ENCODE measurements at places on chromosomes 1 and 21.
A peak's percentile ranks its signal among the peaks of the same experiment; 100 is the strongest.

GRCh38 chr1:207903053-207903452, 7.9 kb downstream of the CD34 start:
- no peak for DNase-seq

DNA sequence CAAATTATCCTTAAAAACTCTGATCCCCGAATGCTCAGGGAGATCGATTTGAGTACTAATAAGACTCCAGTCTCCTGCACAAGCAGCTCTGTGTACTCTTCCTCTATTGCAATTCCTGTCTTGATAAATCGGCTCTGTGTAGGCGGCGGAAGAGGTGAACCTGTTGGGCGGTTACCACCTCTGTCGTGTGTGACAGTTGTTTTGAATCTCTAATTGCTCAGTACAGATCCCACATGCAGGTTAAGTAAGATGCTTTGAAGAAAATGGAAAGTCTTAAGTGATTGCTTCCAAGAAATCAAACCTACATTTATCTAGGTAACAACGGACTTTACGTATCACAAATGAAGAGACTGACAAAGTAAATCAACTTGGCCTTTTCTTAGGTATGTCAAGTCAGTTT, 35.5 kb downstream of the COA6 start:
- no peak for DNase-seq

DNA sequence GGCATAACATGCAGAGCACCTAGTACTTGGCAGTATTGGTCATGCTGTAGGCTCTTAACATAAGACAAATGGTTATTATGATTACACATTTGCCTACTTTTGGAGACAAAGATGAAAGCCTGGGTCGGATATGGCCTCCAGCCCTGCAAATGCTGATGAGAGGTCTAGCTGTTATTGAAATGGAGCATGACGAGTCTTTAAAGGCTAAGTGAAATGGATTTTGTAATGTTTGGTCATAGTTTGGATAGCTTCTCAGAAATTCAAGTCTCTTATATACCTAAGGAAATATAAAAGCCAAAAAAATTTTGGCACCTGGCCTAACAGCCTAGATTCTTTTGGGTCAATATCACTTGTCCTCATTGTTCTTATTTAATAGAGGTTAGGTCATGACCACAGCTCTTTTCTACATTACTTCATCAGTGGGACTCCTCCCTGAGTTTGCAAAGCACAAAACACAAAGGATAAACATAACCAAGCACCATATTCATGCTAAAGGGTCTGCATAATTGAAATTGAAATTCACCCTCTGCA, 69.2 kb upstream of the WLS start:
- DNase-seq, result no peak

DNA sequence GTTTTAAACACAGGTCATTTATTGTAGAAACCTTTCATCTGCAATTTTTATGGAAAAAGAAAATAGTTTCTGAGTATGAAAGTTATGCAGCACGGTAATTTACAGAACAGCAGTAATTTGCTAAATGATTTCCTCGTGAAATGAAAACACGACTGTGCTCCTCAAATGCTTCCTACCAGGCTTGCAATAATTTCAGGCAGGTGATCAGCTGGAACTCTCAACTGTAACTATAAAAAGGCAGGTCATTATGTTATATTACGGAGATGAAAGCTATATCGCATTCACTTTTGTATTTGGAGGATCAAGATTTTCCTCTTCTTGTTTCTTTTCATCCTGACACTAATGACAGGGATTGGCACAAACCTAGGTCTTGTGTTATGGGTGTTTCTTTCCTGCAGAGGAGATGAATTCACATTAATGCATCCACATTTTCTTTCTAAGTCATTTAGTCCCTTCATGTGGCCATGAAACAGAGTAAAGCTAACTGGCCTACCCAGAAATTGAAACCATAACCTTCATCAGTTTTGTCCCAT, 57.4 kb downstream of the SAMSN1 start:
- DNase-seq, result no peak

DNA sequence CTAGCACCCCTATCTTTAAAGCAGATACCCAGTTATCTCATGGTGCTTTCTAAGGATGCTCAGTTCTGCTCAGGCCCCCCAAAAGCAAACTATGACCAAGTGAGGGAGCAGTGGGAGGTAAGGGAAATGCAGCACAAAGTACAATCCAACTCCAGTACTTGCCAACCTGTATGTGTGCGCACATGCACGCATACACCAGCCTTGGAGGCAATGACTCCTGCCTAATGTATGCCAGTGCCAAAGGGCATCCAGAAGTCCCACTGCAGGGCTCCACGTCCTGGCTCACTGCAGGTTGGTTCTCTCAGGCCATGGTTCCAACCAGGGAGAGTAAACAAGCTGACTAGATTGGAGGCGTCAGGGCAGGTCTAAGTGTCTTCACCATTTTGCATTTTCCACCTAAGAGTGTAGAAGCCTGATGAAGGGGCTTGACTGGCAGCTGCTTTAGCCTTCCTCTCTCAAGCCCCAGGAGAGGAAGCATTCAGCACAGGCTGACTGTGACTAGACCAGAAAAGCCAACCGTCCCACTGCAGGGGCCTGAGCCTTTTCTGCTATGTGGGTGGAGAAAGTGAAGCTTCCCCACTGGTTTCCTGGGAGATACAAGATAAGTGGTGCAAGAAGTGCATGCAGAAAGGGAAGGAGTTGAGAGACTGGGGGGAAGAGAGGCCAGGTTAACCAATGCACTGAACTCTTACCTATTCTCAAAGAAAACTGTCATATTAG, 7.7 kb downstream of the AMIGO1 start:
- DNase-seq, result no peak

GRCh38 chr1:46612937-46613660, 3.5 kb downstream of the MOB3C start:
- DNase-seq, result no peak

GRCh38 chr1:168556647-168557046, 12.8 kb upstream of the XCL2 start:
- no peak for DNase-seq

- DNase-seq, result no peak
These were observed 143.0 kb downstream of the FMN2 start for GRCh38 chr1:240234485-240235210.

DNA sequence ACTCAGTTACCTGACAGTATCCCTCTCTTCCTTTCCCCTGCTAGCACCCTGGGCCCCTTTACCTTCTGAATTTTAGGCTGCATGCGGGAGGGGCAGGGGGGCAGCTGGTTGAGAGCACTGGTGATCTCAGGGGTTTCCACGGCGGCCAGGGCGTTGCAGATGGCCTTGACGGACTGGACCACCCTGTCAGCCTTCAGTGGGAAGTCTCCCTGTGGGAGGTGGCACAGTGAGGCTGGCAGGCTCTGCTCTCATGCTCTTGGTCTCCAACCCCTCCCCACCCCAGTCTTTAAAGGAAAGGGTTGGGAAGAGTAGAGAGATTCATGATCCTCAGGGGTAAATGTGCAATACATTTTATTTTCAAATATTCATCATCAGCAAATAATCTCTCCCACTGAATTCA, 36.9 kb downstream of the PIK3C2B start:
- DNase-seq, result no peak

DNA sequence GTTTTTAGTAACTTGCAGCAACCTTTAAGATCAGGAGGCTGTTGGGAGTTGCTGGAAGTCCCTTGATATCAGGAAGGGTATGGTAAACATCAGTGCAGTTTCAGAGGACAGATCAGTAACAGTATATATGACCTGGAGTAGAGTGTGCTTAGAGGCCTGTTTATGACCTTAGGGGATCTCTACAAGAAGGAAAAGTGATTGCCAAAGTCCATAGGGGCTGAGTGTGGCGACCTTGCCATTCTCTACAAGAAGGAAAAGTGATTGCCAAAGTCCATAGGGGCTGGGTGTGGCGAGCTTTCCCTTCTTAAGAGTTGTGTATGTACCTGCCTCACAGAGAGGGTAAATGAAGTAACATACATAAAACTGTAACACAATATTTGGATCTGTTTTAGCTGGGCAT, 28.5 kb upstream of the AXDND1 start:
- DNase-seq, result no peak

DNA sequence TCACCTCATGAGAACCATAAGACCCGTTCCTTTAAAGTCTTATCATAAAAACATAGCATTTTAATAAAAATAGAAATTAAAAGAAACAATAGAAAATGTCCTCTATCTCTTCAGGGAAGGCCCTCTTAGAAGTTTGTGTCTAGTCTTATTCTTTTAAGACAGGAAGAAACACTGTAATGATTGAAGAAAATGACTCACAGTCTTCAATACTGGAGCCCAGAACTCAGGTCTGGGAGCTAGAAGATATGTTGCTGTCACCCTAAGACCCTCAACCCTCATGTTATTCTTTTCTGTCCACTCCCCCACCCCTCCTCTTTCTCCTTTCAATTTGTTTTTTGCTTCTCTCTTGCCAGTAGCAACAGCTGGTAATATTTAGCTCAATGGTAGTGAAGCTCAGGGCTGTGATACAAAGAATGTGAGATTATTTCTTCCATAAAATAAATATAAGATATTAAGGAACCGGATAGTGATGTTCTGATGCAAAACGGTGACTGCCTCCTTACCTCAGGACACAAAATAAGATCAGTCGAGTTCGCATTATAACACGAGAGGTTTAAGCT, 12.0 kb downstream of the DUSP10 start:
- no peak for DNase-seq

- DNase-seq, result peak; percentile 65
These were observed 49.1 kb upstream of the IFNLR1 start for GRCh38 chr1:24235921-24236788.

GRCh38 chr1:157181258-157181657, 43.1 kb upstream of the ETV3 start:
- DNase-seq, result peak; percentile 29

DNA sequence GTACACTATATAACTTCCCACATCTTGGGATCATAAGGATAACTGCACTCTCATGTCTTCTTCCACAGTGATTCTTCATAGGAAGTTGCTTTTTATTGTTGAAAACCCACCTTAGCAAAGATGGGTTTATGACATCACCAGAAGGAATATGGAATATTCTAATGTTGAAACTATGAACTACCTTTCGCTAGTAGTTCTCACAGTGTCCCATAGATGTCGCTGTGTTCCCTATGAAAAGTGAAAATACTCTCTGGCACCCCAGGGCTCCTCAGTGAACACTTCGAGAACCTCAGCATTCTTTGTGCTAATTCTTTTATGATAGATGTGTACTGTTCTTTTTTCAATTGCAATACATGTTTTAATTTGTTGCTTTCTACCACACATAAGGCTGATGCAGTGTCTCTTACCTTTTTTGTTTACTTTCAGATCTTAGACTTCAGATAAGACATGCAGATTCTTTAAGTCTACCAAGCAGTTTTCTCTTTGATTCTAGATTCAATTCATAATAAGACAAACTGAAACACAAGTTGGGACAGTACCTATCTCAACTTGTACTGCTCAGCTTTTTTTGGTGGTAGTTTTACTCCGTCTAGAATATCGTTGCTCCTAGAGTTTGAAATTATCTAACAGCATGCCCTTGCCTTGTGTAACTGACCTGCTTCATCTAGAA, 90.8 kb downstream of the GTF2B start:
- DNase-seq, result no peak

GRCh38 chr21:34112316-34113033, 39.1 kb downstream of the MRPS6 start:
- no peak for DNase-seq

DNA sequence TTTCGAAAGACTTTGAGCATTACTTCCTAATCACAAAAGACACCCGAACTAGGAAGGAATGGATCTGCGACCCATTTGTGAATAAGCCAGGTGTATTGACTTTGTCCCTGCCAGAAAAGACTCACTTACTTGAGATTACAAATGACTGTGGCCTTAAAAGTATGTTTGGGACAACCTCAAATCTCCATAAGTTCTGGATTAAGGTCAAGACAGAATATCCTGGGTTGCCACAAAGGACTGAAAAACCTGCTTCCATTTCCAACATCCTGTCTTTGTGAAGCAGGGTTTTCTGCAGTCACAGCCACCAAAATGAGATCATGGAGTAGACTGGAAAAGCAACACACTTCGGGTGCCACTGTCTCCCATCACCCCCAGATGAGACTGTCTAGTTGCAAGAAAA, 537.4 kb upstream of the ZRANB2 start:
- no peak for DNase-seq

DNA sequence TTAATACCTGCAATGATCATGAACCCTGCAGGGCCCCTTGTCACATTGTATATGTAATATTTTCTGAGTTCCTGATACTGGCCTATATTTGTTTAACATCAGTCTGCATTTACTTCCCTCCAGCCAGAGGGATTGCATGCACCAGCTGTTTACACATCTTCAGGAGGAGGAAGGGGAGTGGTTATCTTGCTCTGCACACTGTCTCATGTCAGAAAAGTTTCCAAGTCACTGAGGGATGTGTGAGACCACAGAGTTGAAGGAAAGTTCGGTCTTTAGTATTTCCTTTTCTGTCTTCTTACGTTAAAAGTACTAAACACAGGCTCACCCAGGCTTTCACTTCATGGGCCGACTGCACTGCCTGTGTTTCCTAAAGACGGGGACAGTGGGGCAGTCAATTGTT, 574.1 kb downstream of the LMO4 start:
- DNase-seq, result no peak
